Occipital lobe (tissue), 3 donors: ENCODE measurements at places on chromosomes 5 and 9. TPM values are rescaled to one million over a fixed set of nuclear protein-coding genes. Genes with fewer than 3 reads are reported as not detected.

- no peak for DNase-seq
Measured at GRCh38 chr9:134145262-134145661, 9.4 kb downstream of the WDR5 start.

DNA sequence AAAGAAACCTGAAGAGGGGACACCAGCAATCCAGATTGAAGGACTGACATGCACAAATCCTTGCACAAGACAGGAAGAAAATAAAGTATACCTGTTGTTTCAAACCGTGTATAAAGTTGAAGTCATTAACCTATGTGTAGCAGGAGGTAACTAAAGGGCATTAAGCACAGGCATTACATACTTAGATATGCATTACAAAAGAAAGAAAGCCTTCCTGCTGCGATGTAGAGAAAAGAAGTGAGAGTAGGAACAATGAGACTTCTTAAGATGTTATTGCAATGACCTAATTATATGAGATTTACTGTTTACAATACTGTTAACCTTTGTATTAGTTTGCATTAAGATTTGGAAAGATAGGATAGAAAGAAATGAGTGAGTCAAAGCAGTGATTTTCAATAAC lies 308.9 kb upstream of the PTPRD start:
- DNase-seq = no peak

DNA sequence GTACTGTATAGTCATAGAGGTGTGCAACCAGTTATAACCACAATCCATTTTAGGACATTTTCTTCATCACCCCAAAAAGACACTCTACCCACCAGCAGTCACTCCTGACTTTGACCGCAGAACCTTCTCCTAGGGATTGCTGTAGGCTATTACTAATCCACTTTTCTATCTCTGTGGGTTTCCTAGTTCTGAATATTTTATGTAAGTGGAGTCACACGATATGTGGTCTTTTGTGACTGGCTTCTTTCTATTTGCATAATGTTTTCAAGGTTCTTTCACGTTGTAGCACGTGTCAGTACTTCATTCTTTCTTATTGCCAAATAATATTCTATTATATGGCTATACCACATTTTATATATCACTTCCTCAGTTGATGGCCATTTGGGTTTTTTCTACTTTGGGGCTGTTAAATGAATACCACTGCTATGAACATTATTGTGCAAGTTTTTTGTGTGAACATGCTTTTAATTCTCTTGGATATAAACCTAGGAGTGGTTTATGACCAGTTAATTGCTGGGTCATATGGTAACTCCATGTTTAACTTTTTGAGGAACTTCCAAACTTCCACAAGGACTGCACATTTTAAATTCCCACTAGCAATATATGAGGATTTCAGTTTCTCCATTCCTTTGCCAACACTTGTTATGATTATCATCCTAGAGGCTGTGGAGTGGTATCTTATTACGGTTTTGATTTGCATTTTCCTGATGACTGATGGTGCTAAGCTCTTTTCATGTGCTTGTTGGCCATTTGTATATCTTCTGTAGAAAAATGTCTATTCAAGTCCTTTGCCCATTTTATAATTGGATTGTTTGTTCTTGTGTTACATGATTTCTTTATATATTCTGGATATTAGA lies 37.8 kb downstream of the MRRF start:
- DNase-seq = no peak

DNA sequence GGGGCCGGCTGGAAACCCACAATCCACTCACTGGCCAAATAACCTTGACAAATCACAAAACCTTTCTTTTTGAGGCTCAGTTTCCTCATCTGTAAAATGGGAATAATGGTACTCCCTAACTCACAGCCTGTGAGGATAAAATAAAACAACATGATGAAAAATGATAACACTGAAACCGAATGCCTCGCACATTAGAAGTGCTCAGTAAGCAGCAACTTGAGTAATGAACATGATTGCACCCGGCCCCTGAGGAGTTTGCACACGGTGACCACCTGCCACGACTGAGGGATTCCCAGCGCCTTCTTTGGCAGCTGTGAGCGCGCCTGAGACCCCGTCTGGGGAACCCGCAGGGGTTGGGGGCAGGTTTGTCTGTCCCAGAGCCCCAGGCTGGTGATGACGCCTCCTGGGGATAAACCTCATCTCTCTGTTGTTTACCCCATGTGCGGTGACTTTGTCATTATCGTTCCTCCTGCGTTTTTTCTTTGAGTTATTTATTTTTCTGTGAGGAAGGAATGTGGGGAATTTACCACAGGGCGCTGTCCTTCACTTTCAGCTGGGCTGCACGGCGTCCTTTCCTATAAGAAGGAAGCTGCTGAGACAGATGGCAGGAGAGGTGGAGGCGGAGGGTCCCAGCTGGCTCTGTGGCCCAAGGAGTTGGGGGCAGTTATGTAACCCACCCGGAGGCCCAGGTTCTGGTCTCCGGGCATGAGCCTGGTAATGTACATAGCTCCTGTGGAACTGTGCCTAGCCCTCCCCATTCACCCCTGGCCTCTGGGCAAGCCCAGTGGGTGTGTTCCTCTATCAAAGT lies 3.0 kb upstream of the SYNPO start:
- DNase-seq = no peak

DNA sequence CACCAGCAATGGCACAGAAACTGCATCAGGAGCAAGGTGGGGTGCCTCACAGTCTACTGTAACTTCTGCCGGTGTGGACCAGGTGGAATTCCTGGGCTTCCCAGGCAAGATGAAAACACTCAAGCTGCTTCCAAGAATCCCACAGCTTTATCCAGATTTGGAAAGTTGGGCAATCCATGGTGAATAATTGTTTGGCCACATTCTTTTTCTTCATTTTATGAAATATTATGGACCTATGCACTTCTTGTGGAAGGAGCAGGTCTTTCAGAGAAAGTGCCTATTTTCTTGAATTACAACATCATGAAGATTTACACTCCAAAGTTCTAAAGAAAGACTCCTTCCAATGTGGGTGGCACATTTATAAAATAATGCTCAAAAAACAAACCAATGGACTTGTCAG lies 503.6 kb downstream of the SEMA5A start:
- DNase-seq = no peak

DNA sequence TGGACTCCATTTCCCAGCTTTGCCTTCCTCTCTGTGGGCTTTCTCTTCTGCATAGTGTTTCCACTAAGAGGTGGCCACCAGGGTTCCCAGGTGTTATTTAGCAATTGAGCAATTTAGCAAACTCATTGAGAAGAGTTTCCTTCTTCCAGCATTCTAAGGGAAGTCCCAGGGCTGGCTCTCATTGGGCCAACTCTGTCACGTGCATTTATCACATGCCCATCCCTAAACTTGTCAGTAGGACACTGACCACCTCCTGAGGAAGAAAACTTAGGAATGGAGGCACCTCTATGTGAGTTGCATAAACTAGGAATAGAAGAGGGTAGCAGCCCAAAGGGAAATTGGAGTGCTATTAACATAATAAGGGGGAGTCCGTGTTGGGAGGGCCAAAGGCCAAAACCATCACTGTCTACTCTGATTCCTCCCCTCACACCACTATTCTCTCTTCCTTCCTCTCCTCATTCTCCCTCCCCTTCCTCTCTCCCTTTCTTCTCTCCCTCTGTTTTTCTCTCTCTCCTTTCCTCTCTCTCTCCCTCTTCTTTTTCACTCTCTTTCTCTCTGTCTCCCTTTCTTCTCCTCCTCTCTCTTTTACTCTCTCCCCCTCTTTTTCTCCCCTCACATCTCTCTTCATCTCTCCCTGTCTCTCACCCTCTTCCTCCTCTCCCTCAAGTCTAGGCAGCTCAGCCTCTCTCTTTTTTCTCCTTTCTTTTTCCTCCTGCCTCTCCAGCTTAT lies 213.4 kb downstream of the PALM2AKAP2 start:
- DNase-seq = no peak

DNA sequence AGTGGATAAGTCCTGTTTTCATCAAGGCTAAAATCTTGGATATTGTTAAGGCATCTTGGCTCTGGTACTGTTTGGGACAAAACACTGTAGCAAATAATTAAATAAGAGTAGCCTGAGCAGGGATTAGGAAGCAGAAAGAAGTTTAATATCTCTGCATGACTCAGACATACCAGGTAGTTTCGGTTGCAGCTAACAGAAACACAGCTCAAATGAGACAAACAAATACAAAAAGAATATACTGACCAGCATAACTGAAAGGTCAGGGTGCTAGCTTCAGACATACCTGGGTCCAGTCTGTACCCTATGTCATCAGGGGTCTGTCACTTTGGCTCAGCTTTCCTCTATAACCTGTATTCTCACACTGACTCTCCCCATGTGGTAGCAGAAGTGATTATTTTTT lies 156.4 kb upstream of the MAP3K1 start:
- no peak for DNase-seq

GRCh38 chr9:35834260-35835215 lies 5.5 kb downstream of the TMEM8B start:
- DNase-seq = no peak

GRCh38 chr9:15622318-15622971 lies 69.6 kb downstream of the CCDC171 start:
- no peak for DNase-seq

DNA sequence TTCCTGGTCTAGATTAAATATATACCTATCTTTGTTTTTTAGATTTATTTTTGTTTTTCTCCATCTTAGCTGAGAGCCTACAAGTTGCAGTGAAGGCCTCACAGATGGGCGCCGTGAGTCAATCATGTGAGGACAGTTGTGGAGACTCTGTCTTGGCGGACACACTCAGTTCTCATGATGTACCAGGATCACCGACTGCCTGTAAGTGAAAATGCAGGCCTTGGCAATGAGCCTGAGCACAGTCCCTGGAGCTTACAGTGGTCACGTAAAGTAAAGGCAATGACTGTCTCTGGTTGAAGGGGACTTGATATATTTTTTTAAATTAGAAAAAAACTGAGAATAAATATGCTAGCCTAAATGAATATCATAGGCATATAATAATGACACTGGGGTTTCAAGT lies 271.9 kb downstream of the ARHGEF28 start:
- no peak for DNase-seq

GRCh38 chr9:121661328-121661727 lies 9.9 kb downstream of the DAB2IP start:
- DNase-seq = no peak

DNA sequence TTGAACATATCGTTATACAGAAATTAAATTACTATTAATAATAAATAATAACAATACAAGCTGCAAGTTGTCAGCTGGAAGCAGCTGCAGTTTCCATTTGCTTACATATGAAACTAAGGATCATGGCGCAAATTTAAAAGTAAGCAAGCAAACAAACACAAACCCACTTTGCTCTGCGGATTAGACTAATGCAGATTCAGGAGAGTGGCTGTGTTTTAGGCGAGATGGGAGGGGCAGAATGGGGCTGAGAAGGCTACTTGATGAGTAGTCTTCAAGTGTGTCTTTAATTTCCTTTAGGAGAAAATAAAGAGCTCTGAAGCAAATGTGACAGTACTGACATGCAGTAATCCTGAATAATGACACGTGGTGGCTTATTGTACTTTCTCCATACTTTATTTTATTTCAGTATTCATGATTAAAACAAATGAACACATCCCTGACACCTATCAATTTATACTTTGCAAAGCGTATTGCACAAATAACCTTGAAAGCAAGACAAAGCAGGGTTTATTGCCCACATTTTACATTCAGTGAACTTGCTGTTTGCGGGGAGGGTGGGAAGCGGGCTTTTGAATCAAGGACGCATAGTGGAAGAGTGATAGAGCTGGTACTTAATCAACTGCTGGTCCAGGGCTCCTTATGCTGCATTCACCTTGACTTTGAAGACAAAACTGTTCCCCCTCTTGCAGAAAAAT lies 221.4 kb upstream of the TRIM32 start:
- DNase-seq = no peak

- no peak for DNase-seq
Measured at GRCh38 chr5:106094204-106094607, 1576.5 kb downstream of the EFNA5 start.

Gene RFESD
- total RNA-seq = 1.4 TPM

Gene PCDHB15
- 22.1 TPM for total RNA-seq

Gene AK8
- total RNA-seq = 1.1 TPM

Gene AOPEP
- total RNA-seq = 32.1 TPM

Gene ZNF366
- 0.94 TPM for total RNA-seq
